ENCODE measurements at places on chromosomes 11 and 22.

DNA sequence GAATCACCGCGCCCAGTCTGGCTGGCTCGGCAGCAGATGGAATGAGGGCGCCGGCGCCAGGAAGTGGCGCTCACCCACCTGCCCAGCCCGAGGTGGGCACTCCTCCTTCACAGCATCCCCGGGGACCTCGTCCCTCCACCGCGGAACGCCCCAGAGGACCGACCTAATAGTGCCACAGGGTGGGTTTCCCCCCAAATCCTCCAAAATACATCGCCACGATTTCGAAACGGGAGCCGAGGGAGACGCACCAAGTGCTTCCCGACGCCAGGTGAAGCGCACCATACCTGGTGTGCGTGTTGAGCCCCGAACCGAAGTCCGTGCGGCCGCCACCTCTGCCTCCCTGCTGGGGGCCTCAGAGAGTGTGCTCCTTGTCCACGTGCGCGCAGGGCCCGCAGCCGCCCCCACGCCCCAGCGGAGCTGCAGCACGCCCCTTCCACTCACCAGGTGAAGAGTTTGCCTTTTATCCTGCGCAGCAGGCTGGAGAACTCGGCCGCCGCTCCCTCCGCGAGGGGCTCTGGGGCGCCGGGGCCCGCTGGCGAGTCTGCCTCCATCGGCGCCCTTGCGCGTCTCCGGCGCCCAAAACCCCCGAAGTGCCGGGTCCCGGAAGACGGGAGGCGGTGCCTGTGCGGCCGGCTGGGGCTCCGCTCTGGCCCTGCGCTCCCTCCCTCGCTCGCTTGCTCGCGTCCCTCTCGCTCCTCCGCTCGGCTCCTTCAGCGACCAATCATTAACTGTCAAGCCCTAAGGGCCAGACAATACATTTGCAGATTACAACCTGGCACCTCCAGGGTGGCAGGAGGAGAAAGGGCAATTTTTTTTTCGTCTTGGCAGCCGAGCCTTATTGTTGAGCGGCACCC lies at the start of gene SLC35F2:
SLC35F2 (minus strand) TSS at position 571 of the 854 bp plus-strand sequence; CDS start at position 551, 20 bp downstream.
- peak; percentile 58 for DNase-seq

- no peak for DNase-seq
Observed at GRCh38 chr11:108751444-108751843, 86.6 kb downstream of the DDX10 start.

DNA sequence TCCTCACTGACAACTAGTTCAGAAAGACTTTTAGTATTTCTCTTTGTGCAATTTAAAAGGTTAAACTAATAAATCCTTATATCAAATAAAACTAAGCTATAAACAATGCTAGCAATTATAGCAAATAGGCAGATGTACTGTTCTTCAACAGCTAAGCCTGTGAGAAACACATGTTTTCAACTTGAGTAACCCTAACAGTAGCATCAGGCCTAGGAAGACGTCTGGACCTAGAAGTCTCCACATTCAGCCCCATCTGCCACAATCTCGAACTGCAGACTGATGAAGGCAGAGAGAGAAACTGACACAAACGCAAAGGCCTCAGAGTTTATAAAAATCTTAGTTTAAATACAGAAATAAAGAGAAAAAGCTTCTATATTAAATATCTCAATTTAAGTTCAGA lies 2.5 kb downstream of the ST13 start:
- no peak for DNase-seq

DNA sequence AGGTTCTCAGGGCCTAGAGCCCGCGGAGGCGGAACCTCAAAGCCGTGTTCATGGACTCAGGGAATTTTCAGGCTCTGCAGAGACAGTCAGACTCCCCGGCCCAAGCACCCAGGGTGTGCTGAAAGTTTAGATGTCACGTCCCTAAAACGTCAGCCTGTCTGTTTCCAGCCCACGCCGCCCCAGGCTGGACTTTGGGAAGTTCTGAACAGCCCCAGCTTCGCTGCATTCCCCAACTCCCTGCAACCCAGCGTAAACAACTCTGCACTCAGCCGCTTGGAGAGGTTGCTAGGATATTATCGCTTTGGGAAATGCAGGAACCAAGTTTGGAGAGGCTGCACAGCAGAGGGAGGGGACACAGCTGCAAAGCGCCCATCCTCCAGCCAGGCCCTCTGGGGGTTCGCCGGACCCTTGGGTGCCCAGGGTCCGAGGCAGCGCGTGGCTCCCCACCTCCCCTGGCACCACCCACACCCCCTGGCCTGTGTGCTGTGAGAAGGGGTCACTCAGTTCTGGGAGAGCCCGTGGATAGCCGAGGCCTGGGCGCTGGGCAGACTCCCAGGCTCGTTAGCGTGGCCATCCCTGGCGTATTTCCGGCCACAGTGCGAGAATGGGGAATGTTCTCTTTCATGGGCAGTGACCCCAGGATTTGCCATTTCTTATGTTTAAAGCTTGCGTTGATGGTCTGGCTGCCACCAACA lies 120.5 kb upstream of the FGF3 start:
- DNase-seq: no peak
